ENCODE measurements at places on chromosomes 7 and 10.

GRCh38 chr7:23468526-23469149, 1.7 kb downstream of the IGF2BP3 start:
- no peak for DNase-seq

DNA sequence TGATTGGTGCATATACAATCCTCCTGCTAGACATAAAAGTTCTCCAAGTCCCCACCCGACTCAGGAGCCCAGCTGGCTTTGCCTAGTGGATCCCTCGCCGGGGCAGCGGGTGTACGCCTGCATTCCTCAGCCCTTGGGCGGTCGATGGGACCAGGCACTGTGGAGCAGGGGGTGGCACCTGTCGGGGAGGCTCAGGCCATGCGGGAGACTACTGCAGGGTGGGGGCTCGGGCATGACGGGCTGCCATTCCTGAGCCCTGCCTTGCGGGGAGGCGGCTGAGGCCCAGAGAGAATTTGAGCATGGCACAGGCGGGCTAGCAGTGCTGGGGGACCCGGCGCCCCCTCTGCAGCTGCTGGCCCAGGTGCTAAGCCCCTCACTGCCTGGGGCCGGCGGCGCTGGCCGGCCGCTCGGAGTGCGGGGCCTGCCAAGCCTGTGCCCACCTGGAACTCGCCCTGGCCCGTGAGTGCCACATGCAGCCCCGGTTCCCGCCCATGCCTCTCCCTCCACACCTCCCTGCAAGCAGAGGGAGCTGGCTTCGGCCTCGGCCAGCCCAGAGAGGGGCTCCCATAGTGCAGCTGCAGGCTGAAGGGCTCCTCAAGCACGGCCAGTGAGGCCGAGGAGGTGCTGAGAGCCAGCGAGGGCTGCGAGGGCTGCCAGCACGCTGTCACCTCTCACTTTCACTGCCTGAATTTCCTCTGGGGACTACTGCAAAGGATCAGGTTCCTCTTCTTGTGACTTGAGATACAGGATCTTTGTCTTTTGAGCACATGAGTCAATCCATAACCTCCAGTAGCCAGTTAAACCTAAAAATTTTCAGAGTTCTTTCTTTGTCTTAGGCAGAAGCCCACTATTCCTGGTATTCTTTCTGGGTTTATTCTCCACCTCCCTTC, 25.1 kb upstream of the ELOVL3 start:
- DNase-seq, result no peak

GRCh38 chr7:118222591-118222990, 1.9 kb upstream of the ANKRD7 start:
- DNase-seq, result no peak

DNA sequence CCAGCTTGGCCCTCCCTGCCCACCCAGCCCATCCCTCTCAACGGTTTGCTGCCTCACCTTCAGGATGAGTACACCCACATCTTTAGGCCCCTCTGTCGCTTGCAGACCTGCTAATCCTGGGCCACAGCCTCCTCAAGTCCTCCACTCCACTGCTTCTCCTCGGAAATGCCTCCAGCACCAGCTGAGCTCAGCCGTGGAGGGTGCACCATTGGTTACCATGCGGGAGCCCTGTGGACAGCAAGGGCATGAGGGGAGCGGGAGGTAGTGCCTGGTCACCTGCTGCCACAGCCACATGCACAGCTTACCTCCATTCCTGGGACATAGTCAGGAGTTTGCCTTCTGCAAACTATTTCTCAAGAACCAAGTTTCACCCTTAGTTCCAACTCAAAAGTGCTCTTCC, 286.3 kb upstream of the ZMIZ1 start:
- DNase-seq, result no peak
